ENCODE measurements at places on chromosomes 1 and 21.

GRCh38 chr1:165174491-165174890, 182.0 kb downstream of the LMX1A start:
- DNase-seq: no peak

DNA sequence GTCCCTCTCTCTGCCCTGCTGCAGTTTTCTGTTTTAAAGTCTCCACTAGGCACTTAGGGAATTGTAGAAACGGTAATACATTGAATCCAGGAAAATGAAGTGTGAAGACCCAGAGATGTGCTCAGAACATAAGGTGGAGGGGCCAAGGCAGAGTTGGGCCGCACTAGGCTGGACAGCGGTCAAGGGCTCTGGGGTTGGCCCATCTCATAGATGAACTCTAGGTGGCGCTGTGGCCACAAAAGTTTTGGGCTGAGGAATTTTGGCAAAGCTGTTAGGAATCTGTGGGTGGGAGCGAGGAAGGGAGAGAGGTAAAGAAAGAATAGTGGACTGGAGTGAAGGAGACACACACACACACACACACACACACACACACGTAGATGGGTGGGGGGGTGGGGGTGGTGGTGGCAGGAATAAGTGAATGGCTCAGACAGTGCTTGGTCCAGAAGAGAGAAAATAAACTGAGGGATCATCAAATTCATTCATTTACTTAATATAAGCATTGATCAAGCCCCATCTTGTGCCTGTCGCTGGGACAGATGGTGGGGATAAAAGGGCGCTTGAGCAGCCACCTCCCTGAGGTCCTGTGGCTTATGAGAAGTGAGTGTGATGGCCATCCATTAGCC, 258.5 kb downstream of the TRABD2B start:
- no peak for DNase-seq

DNA sequence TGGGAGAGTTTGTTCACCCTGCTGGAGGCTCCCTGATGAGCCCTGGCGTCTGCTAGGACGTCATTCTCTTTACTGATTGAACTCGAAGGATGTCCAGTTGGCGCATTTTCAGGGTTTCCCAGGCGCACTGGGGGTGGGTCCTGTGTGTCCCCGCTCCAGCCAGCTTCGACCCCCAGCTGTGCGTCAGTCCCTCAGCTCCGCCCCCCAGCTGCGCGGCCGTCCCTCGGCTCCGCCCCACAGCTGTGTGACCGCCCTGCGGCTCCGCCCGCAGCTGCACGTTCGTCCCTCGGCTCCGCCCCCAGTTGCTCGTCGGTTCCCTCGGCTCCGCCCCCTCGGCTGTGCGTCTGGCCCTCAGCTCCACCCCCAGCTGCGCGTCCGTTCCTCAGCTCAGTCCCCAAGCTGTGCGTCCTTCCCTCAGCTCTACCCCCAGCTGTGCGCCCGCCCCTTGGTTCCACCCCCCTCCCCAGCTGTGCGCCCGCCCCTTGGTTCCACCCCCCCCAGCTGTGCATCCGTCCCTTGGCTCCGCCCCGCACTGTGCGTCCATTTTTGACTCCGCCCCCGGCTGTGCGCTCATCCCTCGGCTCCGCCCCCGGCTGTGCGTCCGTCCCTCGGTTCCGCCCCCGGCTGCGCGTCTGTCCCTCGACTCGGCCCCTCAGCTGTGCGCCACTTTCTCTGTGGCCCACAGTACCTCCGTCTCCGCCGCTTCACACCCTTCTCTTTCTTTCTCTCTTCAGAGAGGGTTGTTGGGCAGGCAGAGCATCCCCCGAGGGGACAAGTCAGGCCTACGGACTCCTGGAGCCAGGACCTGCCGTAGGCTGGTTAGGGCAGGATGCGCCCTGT, 61.3 kb downstream of the FAAP20 start:
- DNase-seq: peak; percentile 97

DNA sequence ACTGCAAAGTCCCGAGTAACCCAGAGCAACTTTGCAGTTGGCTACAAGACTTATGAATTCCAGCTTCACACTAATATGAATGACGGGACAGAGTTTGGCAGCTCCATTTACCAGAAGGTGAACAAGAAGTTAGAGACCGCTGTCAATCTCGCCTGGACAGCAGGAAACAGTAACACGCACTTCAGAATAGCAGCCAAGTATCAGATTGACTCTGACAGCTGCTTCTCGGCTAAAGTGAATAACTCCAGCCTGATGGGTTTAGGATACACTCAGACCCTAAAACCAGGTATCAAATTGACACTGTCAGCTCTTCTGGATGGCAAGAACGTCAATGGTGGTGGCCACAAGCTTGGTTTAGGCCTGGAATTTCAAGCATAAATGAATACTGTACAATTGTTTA, 66.8 kb downstream of the ACBD6 start:
- DNase-seq: no peak

DNA sequence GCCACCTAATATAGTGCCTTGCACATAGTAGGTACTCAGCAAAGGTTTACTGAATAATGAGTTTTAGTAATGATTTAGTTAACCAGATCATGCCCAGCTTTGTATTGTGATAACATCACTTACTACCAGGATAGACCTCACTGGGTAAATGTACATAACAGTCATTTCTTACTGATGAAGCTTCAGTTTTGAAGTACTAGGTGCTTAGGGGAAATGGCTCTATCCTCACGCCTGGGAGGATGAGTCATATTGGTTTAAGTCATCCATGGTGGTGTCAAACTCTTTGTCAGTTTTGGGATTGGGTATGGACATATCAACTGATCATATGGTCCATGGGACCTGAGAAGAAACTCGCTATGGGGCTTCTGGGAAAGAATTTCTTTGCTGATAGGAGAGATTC, 90.6 kb upstream of the USP24 start:
- no peak for DNase-seq

All from stimulated activated CD4-positive, alpha-beta T cell treated with anti-CD3 and anti-CD28 coated beads, Interleukin-1b, Interleukin-23, amount 100 ng/mL, for 48 hours (primary cell).